ENCODE measurements at places on chromosomes 13 and 19. TPM values are rescaled to one million over a fixed set of nuclear protein-coding genes. Genes with fewer than 3 reads are reported as not detected.

Gene LSR
- 38.0 TPM for total RNA-seq

Gene PBX4
- total RNA-seq: 101 TPM

GRCh38 chr13:40302351-40302750, 364.1 kb downstream of the FOXO1 start:
- ATAC-seq: no peak

GRCh38 chr13:35530147-35530546, 53.7 kb upstream of the MAB21L1 start:
- no peak for ATAC-seq

GRCh38 chr13:74226791-74227475, 92.7 kb upstream of the KLF12 start:
- ATAC-seq: no peak

- no peak for ATAC-seq
Measured at GRCh38 chr19:46915386-46915785, 54.6 kb downstream of the ARHGAP35 start.

- ATAC-seq: no peak
Measured at GRCh38 chr13:80036845-80037504, 304.0 kb downstream of the SPRY2 start.
